Activated CD8-positive, alpha-beta memory T cell treated with anti-CD3 and anti-CD28 coated beads, Interleukin-2, amount 10 ng/mL, durations not matched to agents 7 days and 5 days (primary cell): ENCODE measurements at places on chromosomes 4 and X. TPM values are rescaled to one million over a fixed set of nuclear protein-coding genes. Genes with fewer than 3 reads are reported as not detected.

GPR34 gene
- 0.67 TPM for total RNA-seq

EVC gene
- 2.2 TPM for total RNA-seq

IL3RA gene
- 3.1 TPM for total RNA-seq

SLC9B1 gene
- 1.2 TPM for total RNA-seq

TRAPPC2 gene
- 19.1 TPM for total RNA-seq

UBA6 gene
- 91.2 TPM for total RNA-seq

FGF2 gene
- total RNA-seq = 2.9 TPM

NDNF gene
- not detected for total RNA-seq

ZGRF1 gene
- 59.5 TPM for total RNA-seq

DNA sequence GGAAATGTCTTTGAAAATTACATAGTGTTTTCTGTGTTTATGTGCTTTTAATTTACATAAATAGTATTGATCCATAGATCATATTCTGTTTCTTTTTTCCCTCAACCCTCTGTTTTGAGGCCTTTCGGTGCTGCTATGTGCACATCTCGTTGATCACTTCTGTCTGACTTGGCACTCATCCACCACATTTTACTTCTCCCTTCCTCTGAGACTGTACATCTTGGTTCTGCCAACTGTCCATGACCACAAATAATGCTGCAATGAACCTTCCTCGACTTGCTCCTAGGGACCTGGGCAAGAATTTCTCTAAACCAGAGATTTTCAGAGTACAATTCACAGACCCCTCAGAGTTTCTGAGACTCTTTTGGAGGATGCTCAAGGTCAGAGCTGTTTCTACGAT lies 74.4 kb downstream of the RTL5 start:
- no peak for DNase-seq

- no peak for DNase-seq
Observed at GRCh38 chr4:120785202-120785601, 137.3 kb downstream of the PRDM5 start.

- no peak for DNase-seq
Observed at GRCh38 chrX:39757971-39758370, 339.8 kb downstream of the BCOR start.

- no peak for DNase-seq
Observed at GRCh38 chr4:8695237-8696219, 103.0 kb downstream of the CPZ start.

DNA sequence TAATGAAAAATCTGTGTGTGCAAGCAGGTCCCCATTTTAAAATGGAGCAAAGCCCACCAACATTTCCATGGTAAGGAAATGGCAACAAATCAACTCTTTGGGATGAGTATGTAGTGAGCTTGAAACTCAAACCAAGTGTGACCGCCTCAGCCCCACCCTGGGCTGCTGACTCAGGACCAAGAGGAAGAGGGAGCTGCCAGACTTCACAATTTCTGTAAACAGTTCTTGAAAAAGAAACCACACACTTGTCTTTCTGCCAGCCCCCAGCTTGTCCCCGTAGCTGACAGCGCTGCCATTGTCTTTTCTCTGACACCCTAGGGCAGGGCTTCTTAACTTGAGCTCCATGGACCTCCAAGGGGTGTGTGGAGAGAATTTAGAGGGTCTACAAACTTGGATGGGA lies 10.3 kb downstream of the RTL5 start:
- peak; percentile 71 for DNase-seq

DNA sequence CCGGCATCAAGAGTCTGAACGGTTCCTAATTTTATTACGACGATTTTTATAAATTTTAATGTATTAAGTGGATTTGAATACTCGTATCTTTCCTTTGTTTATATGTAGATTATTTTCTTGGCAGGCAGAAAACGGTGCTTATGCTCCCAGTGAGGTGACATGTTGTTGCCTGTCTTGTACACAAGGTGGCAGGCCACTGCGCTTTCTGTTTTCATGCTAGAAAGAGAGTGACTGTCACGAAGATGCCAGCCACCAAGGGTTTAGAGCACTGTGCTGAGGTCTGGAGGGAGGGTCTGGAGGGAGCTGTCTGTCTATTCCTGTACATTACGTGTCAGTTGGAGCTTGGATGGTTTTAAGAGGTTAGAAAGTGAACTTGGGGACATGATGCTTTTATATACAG lies 87.7 kb downstream of the SHROOM2 start:
- DNase-seq = peak; percentile 54

- peak; percentile 56 for DNase-seq
Observed at GRCh38 chr4:56757261-56757746, 64.2 kb downstream of the SPINK2 start.

DNA sequence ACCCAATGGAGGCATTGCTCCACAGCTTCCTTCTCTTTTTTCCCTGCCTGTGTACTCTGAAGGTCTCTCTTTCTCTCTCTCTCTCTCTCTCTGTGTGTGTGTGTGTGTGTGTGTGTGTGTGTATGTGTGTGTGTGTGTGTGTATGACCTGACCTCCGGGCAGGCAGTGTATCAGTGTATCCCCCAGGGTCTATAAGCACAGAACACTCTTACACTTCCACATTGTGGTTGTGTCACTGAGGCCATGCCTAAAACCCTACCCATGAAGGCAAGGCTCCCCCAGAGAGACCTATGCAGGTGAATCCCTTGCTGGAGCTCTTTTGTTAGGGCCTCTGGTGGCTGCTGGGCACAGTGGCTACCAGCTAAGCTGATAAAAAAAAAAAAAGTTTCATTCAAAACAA lies 300.4 kb upstream of the BMP3 start:
- DNase-seq = no peak

DNA sequence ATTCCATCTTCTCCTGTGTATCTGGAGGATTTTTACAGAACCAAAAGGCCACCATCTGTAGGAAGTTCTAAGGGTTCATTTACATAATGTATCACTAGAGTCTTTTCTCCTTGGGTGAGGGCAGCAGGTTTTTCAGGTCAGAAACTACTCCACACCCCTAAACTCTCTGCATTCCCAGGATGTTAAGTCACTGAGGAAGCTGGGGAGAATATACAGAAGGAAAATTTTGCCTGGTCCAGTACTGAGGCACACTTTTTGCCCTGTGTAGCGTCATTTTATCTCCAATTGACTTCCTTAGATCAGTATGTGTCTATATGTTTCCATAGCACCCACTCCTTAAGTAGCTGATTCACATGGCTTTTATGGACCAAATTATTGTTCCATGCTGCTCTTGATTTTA lies 17.0 kb downstream of the XKRX start:
- DNase-seq = no peak

GRCh38 chrX:69025802-69026301 lies 139.4 kb downstream of the PJA1 start:
- no peak for DNase-seq

GRCh38 chr4:3599951-3600350 lies 67.7 kb upstream of the LRPAP1 start:
- DNase-seq = no peak

DNA sequence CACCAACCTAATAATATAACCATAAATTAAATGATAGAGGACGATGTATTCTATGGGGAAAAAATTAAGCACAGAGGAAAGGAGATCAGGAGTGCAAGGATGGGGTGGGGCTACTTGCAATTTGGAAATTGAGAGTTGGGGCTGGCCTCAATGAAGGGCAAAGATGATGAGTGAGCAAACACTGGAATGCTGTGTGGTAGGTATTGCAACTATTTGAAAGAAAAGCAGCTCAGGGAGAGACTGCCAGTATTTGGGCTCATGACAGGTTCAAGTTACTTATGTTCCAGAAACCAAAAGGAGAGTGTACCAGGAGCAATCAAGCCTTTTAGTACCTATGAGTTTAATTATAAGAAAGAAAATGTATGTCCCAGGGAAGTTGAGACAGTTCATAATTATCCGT lies 47.4 kb downstream of the ASIC5 start:
- no peak for DNase-seq

DNA sequence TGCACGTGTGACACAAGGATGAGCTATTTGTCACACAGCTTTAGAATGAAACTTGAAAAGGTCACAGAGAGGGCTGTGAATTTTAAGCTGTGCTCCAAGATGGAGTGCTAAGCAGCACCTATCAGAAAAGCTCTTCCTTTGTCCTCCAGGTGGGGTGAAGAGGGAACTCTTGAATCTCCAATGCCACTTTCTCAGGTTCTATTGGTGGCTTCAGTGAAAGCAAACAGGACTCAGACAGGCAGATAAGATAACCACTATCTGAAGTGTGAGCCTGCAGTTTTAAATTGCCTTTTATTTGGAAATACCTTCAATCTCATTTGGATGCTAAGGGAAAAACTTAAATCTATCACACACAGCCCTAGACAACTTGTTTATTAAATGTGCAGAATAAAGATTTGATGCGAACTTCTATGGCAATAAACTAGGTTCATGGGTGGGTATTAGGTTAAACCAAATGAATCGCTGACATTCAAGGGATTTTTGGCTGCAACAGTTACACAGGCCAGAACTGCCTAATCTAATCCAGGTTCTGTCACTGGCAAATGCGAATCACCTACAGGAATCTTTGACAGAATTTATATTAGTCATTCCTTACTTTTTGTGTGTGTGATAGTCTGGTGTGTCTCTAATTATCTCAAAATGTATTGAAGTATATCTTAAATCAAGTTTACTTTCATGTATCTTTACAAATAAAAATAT lies 13.6 kb upstream of the PDGFRA start:
- no peak for DNase-seq

GRCh38 chr4:105624530-105624929 lies 72.1 kb downstream of the ARHGEF38 start:
- DNase-seq = no peak

- DNase-seq = no peak
Observed at GRCh38 chrX:97199501-97199900, 315.8 kb downstream of the RPA4 start.

- no peak for DNase-seq
Observed at GRCh38 chrX:97594646-97595224, 711.0 kb downstream of the RPA4 start.

DNA sequence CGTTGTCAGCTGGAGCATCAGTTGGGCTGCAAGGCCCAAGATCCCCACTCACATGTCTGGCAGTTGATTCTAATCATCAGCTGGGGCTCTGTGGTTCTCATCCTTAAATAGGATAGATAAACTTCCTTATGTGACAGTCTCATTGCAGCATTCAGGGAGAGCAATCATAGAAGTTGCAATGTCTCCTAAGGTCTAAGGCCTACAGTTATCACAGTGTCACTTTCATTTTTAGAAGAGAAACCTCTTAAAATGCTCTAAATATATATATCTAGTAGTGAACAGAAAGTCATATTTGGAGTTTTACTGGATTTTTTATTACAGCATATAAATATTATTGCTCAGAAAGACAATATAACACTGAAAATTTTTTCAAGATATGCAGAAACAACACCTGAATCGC lies 226.0 kb upstream of the PPP1R2C start:
- no peak for DNase-seq
